ENCODE measurements at places on chromosomes 12 and 14. TPM values are rescaled to one million over a fixed set of nuclear protein-coding genes. Genes with fewer than 3 reads are reported as not detected.

DNA sequence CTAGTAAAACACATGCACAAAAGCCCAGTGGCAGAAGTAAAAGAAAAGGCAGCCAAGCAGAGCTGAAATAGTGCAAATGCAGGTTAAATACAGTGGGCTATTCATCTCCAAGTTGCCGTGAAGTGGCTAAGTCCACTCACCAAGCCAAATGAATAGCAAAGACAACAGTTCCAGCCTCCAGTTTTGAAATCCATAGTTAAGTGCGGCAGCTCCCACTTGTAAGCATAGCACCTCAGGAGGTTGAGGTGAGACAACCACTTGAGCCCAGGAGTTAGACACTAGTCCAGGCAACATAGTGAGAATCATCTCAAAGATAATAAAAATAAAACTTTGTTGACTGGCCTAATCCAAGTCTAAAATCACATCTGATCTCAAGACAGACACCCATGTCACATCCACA is 9.8 kb upstream of the PHLDA1 start:
- H3K27me3 ChIP-seq, result no peaks in the 10 kb centered on the region
- peaks cover 6% of the 10 kb centered on the region for H3K36me3 ChIP-seq
- DNase-seq, result no peak
- H3K4me1 ChIP-seq, result peaks cover 23% of the 10 kb centered on the region

The TBX5 gene
- total RNA-seq, result not detected

The GDF3 gene
- not detected for total RNA-seq

DNA sequence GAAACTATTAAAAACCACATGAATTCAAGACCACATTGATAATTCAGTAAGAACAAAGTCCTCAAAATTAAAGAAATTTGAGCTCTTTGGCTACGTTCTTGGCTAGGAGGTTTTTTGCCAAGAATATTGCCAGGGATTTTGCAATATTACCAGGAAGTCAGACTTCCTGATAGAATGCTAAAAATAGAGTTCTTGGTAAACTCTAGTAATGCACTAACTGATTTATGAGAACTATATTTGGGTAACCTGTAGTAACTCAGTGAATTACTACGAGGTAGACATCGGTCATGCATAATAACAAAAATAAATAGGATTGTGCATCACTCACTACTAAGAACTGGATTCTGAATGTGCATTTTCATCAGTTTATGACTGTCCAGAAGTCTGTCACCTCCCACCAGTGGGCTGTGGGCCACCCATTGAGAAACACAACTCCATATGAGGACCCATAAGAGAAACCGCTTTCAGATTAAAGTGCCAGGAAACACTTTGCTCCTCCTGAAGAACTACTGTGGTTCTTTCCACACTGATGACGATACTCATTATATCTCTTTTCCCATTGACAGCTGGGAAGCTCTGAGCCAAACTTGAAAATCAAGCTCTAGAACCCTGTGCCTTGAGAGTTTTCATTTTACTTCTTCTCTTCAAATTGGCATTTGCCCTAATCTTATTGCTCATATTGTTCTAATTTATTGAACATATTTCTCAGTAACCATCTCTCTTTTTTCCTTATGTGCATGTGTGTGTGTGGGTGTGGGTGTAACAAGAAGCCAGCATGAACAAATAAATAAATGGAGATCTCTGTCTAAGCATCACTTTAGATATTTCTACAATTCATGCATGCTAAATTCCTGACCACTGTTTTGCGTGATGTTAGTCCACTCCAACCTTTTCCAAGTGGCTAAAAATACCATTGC is 116.6 kb downstream of the BCL11B start:
- H3K4me1 ChIP-seq, result no peaks in the 10 kb centered on the region
- peaks cover 11% of the 10 kb centered on the region for H3K27me3 ChIP-seq
- no peaks in the 10 kb centered on the region for H3K36me3 ChIP-seq
- H3K27ac ChIP-seq, result no peak overlapping the region

DNA sequence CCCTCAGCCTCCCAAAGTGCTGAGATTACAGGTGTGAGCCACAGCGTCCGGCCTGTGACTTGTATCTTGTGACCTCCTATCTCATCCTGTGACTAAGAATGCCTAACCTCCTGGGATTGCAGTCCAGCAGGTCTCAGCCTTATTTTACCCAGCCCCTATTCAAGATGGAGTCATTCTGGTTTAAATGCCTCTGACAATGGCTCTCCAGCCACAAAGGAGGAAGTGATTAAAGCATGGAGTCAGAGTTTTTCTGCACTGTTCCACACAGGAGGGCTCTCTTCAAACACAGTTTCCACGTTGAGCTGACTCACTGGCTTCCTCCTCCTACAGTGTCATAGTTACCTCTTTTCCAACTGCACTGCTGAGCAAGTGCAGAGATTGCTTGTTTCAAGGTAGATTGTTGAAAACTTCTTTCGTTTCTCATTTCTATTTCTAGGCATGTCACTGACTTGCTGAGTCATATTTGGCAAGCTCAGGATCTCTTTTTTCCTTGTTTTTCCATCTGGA is 383.8 kb downstream of the PCNX1 start:
- no peak overlapping the region for H3K4me3 ChIP-seq
- no peaks in the 10 kb centered on the region for H3K36me3 ChIP-seq
- no peak for DNase-seq
- peaks cover 9% of the 10 kb centered on the region for H3K4me1 ChIP-seq
- H3K27ac ChIP-seq, result no peak overlapping the region

- no peak for DNase-seq
- H3K27ac ChIP-seq, result no peak overlapping the region
- H3K4me1 ChIP-seq, result no peaks in the 10 kb centered on the region
- no peaks in the 10 kb centered on the region for H3K36me3 ChIP-seq
- H3K27me3 ChIP-seq, result no peaks in the 10 kb centered on the region
- H3K4me3 ChIP-seq, result no peak overlapping the region
These were observed 215.6 kb upstream of the PPFIA2 start for GRCh38 chr12:81974762-81975161.

The AQP2 gene
- total RNA-seq, result not detected

- H3K4me1 ChIP-seq, result peaks cover 16% of the 10 kb centered on the region
- no peak overlapping the region for H3K4me3 ChIP-seq
- no peaks in the 10 kb centered on the region for H3K36me3 ChIP-seq
These were observed 111.1 kb upstream of the VRK1 start for GRCh38 chr14:96686126-96686525.

DNA sequence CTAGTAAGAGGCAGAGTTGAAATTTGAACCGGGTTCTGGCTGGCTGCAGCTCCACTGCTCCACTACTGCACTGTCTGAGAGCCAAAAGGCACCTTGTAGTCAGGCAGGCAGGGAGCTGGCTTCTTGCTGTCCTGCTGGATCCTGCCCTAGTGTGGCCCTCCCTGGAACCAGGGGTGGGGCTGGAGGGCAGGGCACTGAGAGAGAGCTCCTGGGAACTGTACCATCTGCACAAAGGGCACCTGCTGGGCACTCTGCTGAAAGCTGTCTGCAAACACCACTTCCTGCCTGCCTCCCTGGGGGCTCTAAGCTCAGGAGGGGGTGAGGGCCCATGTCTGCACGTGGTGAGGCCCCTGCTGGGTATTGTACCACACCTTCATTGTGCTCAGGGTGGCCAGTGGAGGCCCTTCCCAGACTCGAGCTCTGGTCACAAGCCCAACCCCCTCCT is 19.0 kb upstream of the TCL1B start:
- H3K27ac ChIP-seq, result no peak overlapping the region
- no peaks in the 10 kb centered on the region for H3K27me3 ChIP-seq
- H3K4me1 ChIP-seq, result peaks cover 28% of the 10 kb centered on the region
- no peak overlapping the region for H3K4me3 ChIP-seq
- no peaks in the 10 kb centered on the region for H3K36me3 ChIP-seq
- DNase-seq, result no peak

DNA sequence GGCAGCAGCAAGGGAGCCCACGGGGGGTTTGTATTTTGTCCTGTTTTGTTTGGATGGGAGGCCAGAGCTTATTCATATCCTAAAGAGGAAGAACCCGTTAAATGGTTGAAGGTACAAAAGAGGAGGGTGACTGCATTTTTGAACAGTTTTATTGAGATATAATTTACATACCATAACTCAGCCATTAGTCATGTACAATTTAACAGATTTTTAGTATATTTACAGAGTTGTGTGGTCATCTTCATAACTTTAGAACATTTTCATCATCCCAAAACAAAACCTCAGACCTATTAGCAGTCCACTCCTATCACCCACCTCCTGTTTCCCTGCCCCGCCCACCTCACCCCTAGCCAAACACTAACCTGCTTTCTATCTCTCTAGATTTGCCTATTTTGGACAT is 12.6 kb downstream of the NRDE2 start:
- no peaks in the 10 kb centered on the region for H3K4me1 ChIP-seq
- H3K36me3 ChIP-seq, result peaks cover 11% of the 10 kb centered on the region
- DNase-seq, result no peak
- no peak overlapping the region for H3K4me3 ChIP-seq
- no peak overlapping the region for H3K27ac ChIP-seq

- H3K4me1 ChIP-seq, result peaks cover 5% of the 10 kb centered on the region
- no peaks in the 10 kb centered on the region for H3K27me3 ChIP-seq
- DNase-seq, result no peak
These were observed 10.1 kb downstream of the TMEM119 start for GRCh38 chr12:108587826-108588225.

The CPNE6 gene
- total RNA-seq, result not detected

GRCh38 chr12:11763760-11764520 is 114.5 kb downstream of the ETV6 start:
- no peak for DNase-seq
- H3K27me3 ChIP-seq, result no peaks in the 10 kb centered on the region
- H3K4me1 ChIP-seq, result peaks cover 35% of the 10 kb centered on the region
- no peak overlapping the region for H3K27ac ChIP-seq

DNA sequence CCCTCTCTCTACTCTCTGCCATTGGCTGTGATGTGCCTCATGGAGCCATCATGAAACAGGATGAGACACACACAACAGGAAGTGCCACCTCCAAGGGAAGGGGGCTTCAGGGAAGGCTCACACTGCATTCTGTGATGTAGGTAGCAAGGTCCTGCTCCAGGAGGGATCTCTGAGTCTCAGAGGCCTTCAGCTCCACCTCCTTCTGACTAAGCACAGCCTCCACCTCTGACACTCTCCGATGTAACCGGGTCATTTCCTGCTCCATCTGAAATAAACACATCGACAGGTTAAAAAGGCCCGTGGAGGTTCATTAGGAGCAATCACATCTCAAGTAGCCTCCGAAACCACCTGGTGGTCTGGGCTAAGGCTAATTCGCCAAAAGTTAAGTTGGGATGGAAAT is 93.3 kb downstream of the CIT start:
- no peak overlapping the region for H3K27ac ChIP-seq
- no peak overlapping the region for H3K4me3 ChIP-seq
- peaks cover 18% of the 10 kb centered on the region for H3K36me3 ChIP-seq
- no peaks in the 10 kb centered on the region for H3K27me3 ChIP-seq
- peaks cover 5% of the 10 kb centered on the region for H3K4me1 ChIP-seq

DNA sequence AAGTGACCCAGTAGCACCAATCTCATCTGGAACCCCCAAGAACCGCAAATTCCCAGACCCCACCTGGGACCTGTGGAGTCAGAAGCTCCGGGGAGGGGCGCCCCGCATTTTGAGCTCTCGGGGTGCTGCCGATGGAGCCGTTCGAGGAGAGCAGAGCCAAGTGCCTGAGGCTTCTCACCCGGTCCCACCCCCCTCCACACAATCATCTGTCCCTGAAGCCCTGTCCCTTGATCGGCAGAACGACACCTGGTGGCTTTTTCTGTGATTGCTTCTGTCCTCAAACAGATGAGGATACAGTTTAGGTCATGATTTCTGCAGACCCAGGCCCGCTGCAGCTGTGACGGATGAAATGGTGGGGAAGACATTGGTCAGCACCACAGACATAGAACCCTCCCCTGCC is 74.7 kb downstream of the NOC4L start:
- H3K4me3 ChIP-seq, result no peak overlapping the region
- peaks cover 5% of the 10 kb centered on the region for H3K4me1 ChIP-seq
- H3K27me3 ChIP-seq, result peaks cover 66% of the 10 kb centered on the region
- no peak overlapping the region for H3K27ac ChIP-seq

- no peaks in the 10 kb centered on the region for H3K36me3 ChIP-seq
- no peak overlapping the region for H3K4me3 ChIP-seq
- H3K27me3 ChIP-seq, result peaks cover 99% of the 10 kb centered on the region
- no peak for DNase-seq
These were observed 641 bp upstream of the HOXC12 start for GRCh38 chr12:53953831-53954693.

DNA sequence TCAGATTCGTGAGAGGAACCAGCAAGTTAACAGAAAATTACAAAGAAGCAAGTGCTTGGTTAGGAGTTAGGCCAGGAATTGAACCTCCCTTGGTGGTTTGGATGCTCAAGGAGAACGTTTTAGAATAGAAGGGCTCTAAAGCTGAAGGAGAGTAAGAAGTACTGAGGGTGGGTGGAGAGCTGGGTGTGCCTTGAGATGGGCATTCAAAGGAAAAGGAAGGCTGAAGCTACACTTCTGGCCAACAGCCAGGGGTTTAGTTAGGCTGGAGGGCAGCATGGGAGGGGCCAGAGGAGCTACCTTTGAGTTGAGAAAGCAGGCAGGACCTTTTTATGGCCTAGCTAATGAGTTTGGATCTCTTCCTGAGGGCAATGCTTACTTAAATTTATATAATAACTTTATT is 421.2 kb downstream of the CCDC91 start:
- H3K27ac ChIP-seq, result no peak overlapping the region
- no peaks in the 10 kb centered on the region for H3K4me1 ChIP-seq
- no peak overlapping the region for H3K4me3 ChIP-seq
- H3K27me3 ChIP-seq, result no peaks in the 10 kb centered on the region
- no peak for DNase-seq
- H3K36me3 ChIP-seq, result peaks cover 5% of the 10 kb centered on the region

DNA sequence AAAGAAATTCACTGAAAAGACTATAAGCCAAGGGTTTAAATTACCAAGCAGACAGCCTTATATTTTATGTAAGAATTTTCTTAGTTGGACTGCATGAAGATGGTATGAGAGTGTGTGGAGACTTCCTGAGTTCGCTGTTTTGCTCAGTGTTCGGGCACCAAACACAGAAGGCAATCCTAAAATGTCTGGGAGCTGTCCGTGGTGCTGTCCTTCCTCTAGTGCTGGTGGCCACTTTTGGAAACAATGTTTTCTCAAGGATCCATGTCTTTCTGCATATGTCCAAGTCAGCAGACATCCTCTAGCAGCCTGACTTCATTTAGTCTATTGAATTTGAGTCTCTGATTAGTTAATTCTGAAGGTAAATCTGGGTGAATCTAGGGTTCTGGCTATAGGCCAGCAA is 135.8 kb downstream of the SLC8A3 start:
- no peak overlapping the region for H3K4me3 ChIP-seq
- H3K27ac ChIP-seq, result no peak overlapping the region
- H3K36me3 ChIP-seq, result no peaks in the 10 kb centered on the region
- DNase-seq, result peak; percentile 61

DNA sequence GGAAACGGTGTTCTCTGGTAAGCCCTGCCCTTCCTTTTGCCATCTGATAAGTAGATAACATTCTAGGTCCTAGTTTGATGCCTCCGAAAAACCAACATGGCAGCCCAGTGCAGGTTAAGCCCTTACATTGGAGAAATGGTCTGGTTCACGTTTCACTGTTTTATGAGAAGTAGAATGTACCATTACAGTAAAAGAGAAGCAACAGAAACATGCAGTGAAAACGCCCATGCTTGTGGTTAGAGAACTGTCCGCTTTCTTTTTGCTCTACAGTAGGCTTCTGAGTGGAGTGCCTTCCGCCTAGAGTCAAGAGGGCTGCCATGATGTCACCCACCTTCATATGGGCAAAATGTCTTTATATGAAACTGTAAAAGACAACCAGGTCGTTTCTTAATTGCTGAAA is 190.4 kb upstream of the BCL2L14 start:
- peaks cover 47% of the 10 kb centered on the region for H3K4me1 ChIP-seq
- no peak overlapping the region for H3K4me3 ChIP-seq
- DNase-seq, result no peak
- H3K27ac ChIP-seq, result no peak overlapping the region
